ENCODE measurements at places on chromosomes 1 and 21.

DNA sequence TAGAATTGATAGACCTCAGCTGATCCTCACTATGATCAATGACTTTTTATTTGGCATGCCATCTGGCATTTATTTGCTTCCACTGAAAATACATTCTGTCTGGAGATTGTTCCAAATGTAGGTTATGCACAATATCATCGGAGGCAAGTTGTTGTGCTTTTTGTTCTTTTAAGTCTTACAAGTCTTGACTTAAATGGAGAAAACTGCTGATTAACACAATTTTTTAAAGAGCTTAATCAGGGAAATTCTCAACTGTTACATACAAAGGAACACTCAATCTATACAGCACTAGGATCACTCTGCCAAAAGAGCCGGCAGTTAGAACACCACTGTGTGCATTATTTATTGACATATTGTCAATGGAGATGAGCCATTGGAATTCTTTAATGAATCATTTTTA, 19.2 kb downstream of the CYYR1 start:
- DNase-seq: peak; percentile 41

DNA sequence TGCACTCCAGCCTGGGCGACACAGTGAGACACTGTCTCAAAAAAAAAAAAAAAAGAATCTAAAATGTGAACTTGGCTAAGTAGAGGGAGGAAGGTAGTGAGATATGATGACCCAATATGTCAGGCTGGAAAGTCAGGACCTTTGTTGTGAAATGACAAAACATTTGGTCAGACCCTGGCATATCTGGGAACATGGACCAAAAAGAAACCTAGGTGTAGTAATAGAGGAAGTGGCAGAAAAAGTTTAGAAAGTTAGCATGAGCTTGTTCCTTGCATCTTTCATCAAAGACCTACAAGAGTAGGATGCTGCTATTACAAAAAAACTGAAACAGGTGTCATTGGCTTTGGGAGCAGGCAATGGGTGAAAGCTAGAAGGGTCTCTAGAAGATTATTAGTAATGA, 7.3 kb upstream of the S100A3 start:
- no peak for DNase-seq

- DNase-seq: no peak
Measured at GRCh38 chr1:184485751-184486723, 99.2 kb downstream of the C1orf21 start.

- DNase-seq: no peak
Measured at GRCh38 chr1:110341872-110342331, 2.7 kb downstream of the RBM15 start.

DNA sequence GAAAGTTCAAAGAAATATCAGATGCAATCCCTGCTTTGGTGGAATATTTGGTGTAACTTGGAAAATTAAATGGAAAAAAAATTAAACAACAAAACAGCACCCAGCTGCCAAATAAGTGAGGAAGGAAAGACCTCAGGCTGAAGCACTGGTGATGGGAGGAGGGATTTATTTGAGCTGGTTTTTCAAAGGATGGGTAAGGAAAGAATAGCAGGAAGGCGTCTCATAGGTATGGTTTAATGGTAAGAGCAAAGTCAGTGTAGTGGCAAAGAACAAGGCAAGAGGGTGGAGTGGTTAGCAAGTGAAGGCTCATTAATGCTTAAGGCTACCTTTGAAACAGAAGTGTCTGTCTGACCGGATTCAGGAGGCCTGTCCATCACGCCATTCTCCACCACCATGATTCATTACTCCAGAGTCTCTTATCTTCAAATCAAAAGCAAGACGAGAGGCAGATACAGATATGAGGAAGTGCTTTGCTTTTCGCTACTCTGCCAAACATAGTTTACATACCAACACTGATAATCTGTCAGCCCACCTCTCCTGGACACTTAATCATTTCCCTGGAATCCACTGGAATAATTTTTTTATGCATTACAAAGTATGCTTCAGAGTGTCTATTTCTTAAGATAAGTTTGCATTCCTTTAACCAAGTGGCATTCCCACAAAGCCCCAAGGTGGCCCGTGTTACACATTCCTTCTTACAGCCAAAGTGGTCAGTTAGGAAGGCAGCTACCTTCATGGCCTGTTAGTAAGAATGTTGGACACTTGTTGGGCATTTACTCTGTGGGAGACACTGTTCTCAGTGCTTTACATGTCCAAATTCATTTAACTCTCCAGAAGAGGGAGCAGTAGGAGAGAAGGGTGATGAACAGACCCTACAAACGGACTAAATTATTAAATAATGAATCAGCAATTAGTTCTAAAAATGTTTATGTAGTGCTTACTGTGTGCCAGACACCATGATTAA, 146.6 kb downstream of the ROR1 start:
- no peak for DNase-seq

GRCh38 chr1:116572099-116572498, 1.3 kb upstream of the CD58 start:
- no peak for DNase-seq

DNA sequence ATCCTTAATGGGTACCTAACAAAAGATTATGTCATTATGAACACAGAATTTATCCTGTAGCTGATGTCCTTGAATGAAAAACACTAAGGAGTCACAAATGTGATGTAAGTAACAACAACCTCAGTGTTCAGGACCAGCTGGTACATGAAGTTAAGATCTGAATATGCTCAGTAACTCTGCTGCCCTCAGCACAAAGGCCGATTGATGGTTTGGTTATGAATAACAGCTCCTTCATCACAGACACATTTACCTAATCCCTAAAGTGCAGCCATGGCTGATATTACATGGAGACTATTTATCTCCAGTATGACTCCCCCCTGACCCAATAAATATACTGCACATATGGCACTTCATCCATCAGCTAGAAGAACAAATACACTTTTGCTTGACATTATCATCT, 75.2 kb downstream of the PLPPR5 start:
- no peak for DNase-seq

DNA sequence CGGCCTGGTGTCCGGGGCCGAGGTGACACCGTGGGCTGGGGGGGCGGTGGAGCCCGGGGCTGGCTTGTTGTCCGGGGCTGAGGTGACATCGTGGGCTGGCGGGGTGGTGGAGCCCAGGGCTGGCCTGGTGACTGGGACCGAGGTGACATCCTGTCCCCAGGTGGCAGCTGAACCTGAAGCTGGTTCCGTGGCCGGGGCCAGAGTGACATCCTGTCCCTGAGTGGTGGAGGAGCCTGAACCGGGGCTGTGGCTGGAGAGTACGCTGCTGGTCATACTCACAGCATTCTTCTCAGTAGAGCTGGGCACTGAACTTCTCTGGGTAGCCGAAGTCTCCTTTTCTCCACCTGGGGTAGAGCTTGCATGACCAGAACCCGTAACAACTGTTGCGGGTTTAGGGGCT, 15.8 kb downstream of the THBS3 start:
- no peak for DNase-seq

DNA sequence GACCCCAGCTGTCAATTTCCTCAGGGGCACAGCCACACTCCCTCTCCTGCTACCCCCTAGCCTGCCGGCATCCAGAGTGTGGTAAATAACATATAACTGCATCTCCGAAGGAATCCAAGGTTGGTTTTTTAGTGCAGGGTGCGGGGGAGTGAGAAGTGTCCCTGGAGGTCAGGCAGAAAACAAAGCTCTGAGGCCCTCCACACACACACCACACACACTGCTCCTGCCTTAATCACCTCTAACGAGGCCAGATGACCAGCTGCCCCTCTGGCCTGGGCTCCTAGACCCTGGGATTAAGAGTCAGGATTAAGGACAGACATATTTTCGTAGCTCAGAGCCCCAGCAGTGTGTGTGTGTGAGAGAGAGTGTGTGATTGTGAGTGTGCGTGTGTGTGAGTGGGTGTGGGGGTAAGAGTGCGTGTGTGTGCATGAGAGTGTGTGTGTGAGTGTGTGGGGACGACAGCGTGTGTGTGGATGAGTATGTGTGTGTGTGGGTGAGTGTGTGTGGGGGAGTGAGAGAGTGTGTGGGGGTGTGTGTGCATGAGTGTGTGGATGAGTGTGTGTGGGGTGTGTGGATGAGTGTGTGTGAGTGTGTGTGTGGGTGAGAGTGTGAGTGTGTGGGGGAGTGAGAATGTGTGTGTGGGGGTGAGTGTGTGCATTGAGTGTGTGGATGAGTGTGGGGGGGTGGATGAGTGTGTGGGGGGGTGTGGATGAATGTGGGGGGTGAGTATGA, 14.6 kb downstream of the SDC3 start:
- no peak for DNase-seq

- no peak for DNase-seq
Measured at GRCh38 chr1:61770131-61770530, 27.9 kb downstream of the PATJ start.

GRCh38 chr1:207004931-207005830, 27.4 kb downstream of the C1orf116 start:
- no peak for DNase-seq

DNA sequence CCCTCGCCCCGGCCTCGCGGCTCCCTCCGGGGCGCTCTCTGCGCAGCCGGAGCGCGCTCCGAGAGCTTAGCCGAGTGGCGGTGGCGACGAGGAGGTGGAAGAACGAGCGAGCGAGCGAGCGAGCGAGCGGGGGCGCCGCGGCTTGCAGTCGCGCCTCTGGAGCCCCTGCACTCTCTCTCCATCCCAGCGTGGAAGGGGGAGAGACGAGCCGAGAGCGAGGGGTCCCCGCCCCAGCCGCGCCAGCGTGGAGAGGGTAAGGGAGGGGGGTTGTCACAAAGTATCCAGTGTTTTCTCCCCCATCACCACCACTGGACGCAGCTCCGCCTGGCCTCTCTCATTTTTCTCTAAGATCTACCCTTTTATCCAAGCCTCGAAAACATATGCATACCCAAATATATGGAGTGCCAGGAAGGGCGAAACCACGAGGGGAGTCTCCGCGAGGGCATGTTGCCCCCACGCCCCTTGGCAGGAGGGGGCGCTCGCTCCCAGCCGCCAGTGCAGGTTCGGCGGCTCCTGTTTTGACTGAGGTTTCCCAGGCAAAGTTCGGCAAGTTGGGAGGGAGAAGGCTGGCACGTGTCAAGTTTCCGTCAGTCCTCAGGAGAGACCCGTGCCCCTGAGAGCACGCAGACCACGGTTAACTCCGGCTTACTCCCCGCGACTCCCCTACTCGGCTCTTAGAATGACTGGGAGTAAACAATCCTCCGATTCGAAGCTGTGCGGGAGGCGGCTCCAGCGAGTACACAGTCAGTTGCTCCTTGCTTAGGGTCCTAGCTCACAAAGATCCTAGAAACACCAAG, 569 bp upstream of the DAB1 start:
- no peak for DNase-seq

DNA sequence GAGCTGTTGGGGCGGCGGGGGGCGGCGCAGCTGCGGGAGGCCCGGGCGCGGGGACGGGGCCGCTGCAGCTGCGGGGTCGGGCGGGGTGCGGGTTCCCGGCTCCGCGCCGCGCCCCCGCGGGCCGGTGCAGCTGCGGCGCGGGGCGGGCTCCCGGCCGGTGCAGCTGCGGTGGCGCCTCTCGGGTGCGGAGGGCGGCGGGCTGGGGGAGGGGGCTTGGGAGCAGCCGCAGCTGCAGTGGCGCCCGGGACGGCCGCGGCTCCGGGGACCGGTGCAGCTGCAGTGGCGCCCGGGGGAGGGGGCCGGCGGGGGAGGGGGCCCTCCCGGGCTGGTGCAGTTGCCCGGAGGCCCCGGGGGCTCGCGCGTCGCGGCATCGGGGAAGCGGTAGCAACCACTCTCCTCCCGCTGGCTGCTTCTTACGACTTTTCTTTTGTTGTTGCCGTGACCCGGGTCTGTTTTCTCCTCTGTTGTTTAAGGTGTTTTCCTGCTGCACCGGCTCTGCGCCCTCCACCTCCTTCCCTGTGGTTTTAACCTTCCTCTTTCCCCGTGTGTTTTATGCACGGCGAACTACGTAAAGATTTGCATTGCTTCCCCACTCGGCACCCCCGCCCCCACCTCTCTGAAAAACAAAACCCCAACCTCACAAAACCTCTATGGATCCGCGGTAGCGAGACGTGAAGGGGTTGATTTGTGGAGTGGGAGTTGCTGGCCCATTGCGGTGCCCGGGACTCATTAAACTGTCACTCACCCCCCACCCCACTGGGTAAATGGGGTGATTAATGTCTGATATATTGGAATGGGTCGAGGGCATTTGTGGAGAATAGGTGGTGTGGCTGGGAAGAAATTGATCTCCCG, 1.7 kb upstream of the ZBTB18 start:
- DNase-seq: no peak

DNA sequence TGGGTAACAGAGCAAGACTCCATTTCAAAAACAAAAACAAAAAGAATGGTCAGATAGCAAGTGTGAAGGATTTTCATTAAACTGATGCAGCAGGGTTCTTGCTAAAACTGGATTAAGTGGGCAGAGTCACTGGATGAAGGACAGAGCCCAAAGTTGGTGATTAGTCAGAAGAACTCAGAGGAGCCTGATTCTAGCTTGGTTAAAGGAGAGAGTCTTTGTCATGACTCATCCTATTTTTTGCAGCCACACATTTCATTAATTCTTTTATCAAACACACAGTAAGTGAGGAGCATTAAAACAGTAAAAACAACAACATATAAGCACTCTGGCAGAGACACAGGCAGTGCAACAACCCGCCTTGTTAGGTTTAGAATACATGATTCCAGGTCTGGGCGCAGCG, 56.0 kb upstream of the EDARADD start:
- no peak for DNase-seq

GRCh38 chr1:52119301-52120079, 22.4 kb upstream of the ZFYVE9 start:
- DNase-seq: no peak

- DNase-seq: no peak
Measured at GRCh38 chr1:76510672-76511557, 356.4 kb upstream of the ST6GALNAC5 start.

DNA sequence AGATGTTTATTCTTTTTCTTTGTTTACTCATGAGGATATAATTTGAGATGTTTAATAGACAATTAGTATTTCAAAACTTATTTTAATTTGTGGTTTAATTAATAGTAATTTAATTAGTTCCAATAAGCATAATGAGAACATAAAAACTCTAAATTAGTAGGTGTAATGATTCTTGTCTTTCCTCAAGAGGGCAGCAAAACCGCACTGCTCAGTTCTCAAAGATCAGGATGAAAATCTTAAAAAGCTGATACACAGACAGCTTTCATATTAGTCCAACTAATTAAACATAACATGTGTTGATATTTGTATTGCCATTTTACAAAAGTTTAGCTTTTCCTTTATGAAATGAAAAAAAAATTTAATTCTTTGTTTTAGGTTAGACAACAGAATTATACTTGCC, 106.7 kb upstream of the C21orf91 start:
- DNase-seq: peak; percentile 1

- no peak for DNase-seq
Measured at GRCh38 chr21:15986277-15986676, 256.5 kb downstream of the USP25 start.

DNA sequence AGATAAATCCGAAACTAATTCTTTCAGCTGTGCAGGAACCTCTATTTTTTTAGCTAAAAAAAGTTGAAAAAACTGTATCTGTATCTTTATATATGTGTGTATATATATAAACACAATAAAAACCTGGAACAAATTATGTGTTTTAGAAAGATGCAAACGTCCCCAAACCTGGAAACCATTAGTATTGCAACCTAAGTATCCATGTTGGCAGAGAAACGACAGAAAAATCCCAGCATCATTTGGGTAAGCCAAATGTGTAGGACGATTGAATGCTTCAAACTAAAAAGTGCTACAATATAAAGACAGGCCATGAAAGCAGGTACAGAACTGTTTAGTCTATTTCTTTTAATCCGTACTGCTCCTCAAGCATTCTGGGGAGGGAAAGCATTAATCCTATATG, 87.9 kb downstream of the AHCTF1 start:
- no peak for DNase-seq

Data from NCI-H2081 treated with DMSO at 0.1 percent for 48 hours (cell line).